ENCODE measurements at places on chromosomes 7 and 10. TPM values are rescaled to one million over a fixed set of nuclear protein-coding genes. Genes with fewer than 3 reads are reported as not detected.

GRCh38 chr7:48528646-48529045 lies 357.4 kb downstream of the ABCA13 start:
- no peak for DNase-seq

- no peak for DNase-seq
Observed at GRCh38 chr7:17144322-17144721, 154.1 kb upstream of the AHR start.

Gene CFAP70
- 6.0 TPM for total RNA-seq

DNA sequence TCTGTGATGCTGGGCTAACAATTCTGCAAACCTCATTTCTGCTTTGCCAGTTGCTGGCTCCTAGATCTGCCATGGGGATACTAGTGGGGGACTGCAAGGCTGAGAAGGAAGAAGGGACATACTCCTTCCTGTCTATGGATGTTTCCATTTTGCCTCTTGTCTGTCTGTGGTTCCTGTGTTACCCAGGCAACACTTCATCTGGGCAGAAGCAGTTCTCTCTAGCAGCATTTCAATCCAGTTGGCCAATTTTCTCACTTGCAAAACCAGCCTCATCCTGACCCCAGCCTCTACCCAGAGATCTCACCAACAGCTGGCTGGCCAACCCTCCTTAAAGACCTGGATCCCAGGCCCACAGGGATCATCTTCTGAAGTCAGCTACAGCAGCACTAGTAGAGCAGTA lies 131.7 kb downstream of the DOCK4 start:
- DNase-seq = no peak

GRCh38 chr7:80253237-80253636 lies 118.6 kb downstream of the GNAI1 start:
- no peak for DNase-seq

Gene CLRN3
- total RNA-seq = 9.4 TPM

DNA sequence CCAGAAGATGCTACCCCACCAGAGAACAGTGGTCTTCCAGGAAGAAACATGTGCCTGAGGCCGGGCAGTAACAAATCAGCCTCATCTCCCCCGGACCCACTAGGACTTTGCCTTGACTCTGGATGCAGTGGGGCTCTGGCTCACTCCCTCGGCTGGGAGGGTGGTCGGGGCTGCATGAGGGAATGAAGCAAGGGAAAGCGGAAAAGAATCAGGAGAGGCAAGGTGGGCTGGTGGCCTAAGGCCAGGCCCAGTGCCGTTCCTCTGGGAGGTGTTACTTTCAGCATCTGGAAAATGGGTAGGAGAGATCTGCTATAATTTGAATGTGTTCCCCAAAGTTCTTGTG lies 51.8 kb downstream of the CLEC2L start:
- no peak for DNase-seq

GRCh38 chr7:75644589-75644988 lies 94.2 kb downstream of the HIP1 start:
- no peak for DNase-seq

DNA sequence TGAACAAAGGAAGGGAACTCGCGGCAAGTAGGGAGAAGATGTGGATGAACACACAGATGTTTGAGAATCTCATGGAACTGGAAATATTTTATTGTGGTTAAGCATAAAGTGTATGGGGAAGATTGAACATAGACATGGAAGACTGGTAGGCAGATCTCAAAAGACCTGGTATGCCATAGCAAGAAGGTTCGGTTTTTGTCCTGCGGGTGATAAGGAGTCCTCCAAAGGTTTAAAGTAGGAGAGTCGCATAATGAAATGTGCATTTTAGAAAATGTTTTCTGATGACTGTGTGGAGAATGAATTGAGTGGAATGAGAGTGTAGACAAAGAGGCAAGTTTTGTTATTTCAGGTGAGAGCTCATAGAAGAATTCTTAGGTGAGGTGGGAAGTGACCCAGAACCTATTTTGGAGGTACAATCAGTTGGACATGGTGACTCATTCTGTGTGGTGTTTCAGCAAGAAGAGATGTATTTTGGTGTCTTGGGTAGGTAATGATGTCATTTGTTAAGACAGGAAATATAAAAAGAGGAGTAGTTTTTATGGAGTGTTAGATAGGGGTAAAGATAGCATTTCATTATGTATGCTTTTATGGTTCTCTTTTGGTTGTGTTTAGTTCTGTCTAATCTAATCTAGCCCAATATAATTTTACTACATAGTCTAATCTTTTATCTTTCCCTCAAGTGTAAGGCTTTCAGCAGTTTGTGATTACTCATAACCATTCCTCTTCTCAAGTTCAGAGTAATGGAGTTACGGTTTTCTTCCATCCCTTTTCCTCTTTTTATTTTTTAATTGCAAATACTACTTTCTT lies 239.2 kb downstream of the EXOC4 start:
- no peak for DNase-seq

Gene FAM185A
- 10.4 TPM for total RNA-seq

DNA sequence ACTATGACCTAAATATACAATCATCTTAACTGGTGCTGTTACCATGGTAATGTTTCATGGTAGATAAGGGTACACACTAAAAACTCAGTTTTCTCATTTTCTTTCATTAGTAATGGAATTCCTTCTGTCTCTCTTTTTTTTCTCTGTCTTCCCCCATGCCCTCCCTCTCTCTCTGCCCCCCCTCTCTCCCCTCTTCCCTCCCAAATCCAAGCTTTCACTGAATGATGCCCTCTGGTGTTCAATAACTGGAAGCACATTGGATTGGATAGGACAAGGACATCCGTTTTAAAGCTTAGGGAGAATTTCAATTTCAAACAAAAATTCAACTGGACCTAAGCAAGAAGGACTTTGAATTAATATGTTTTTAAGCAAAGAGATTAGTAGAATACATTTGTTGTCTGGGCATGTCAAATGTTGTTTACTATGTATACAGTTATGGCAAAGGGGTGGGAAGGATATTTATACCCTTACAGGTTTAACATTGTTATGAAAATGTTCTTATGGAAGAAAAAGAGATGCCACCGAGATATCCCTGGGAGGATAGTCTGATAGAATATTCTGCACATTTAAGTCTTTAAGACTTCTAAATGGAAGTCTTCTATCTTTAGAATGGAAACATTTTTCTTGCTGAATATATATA lies 6.1 kb downstream of the CHRM2 start:
- no peak for DNase-seq

- no peak for DNase-seq
Observed at GRCh38 chr7:155631155-155631554, 13.3 kb upstream of the RBM33 start.

Gene PRKCQ
- total RNA-seq = 17.5 TPM

Gene PSPH
- total RNA-seq = 9.0 TPM

DNA sequence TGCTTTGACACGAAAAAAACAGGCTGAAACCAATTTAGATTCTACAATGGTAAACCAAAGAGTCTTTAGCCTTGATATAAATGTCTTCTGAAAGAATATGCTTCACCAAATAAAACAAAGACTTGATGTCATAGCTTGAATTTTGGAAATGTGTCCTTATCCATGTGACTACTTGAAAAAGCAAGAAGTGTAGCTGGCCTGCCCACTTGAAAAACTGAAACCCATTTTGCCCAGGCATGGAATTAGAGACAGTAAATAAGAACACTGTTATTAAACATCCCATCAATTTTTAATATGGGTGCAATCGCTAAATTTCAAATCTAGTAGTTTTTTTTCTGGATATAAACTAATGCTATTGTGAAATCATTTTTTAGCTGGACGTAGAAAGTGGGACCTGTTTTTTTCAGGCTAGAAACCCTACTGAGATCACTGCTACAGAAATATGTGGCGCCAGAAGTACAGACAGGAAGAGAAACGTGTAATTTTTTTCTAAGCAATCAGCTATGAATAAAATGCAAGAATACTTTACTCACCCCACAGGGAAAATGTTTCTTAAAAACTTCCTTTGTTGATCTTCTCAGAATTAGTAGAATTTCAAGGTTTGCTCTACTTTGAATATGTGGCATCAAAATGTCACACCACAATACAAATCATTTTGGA lies 56.7 kb downstream of the PIP4K2A start:
- DNase-seq = no peak

Gene JCAD
- total RNA-seq = 27.1 TPM

GRCh38 chr10:52258799-52259425 lies 55.2 kb upstream of the DKK1 start:
- no peak for DNase-seq

Gene CARD11
- 9.6 TPM for total RNA-seq

DNA sequence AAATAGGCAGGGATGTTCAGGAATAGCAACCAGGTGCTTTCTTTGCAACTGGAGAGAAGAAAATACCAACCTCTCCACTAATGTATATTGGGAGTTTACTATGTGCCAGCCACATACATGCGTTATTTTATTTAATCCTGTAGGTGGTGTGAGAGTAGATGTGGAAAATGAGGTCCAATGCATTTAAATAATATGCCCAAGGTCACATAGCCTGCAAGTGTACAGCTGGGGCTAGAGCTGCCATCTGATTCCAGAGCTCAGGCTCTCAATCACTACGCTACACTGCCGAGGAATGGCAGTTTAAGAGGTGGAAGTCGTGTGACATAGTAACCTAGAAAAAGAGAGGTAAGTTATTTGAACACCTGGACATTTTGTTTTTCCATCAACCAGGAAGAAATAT lies 277.0 kb downstream of the EXOC4 start:
- no peak for DNase-seq

DNA sequence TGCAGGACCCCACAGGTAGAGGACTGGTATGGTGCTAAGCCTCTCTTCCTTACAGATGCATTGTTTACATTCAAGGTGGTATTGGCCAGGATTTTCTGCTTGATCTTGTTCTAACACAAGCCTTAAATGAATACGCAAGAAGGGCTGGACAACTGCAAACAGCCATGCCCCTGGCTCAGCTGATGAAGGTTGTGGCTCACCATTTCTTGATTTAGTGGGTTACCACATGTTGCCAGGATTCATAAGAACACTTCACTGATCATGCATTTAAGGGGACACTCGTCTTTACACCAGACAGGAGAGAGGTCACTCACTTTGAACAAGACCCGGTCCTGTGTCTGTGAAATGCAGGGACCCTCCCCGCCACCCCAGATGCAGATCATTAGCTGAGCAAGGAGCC lies 82.2 kb downstream of the CHN2 start:
- no peak for DNase-seq

- no peak for DNase-seq
Observed at GRCh38 chr7:158274996-158275395, 312.6 kb downstream of the PTPRN2 start.

Measured in kidney (tissue), 22 donors.